Lower leg skin (tissue), 4 donors: ENCODE measurements at places on chromosomes 5 and 9.

- DNase-seq: no peak
Measured at GRCh38 chr9:116873937-116874914, 187.1 kb downstream of the TRIM32 start.

DNA sequence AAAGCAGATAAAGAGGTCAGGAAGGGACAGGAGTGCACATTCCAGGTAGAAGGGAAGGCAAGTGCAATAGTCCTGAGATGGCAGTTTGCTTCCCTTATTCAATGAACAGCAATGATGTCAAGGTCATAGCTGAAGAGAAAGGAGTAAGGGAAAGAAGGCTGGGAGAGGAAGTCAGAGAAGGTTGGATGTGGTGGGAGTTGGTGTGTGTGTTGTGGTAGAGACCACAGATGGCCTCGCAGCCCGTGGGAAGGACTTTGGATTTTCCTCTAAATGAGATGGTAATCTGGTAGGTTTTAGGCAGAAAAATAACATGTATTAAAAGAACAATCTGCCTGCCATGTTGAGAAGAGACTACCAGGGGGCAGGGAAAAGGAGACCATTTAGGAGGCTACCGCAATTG, 25.1 kb upstream of the LPAR1 start:
- DNase-seq: no peak

DNA sequence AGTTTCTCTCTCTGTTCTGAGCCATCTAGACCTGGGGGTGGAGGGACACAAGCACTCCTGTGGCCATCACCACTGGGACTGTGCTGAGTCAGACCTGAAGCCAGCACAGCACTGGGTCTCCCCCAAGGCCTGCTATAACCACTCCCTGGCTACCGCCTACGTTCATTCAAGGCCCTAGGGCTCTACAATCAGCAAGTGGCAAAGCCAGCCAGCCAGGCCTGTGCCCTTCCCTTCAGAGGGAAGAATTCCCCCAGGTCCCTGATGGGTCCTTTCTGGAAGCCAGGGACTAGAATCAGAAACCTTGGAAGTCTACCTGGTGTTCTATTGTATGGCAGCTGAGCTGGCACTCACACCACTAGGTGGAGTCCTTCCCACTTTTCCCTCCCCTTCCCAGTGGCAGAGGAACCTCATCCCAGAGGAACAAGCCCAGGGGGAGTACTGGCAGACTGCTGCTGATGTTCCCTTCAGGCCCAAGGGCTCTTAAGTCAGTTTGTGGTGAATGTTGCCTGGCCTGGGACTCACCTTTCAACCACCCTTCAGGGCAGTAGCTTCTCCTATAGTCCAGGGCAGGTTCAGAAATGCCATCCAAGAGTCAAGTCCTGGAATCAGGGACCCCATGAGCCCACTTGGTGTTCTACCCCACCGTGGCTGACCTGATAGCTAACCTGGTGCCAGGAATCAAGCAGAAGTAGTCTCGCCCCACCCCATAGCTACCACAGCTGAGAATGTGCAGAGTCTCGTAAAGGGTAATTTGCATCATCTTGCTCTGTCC, 20.0 kb downstream of the JMY start:
- no peak for DNase-seq

GRCh38 chr5:15241216-15241821, 258.7 kb upstream of the FBXL7 start:
- DNase-seq: no peak
